Stimulated activated CD4-positive, alpha-beta T cell treated with anti-CD3 and anti-CD28 coated beads, Interleukin-1b, Interleukin-23, amount 100 ng/mL, for 1 hour (primary cell): ENCODE measurements at places on chromosomes 5 and 9.

GRCh38 chr5:72125941-72126620, 18.8 kb downstream of the MAP1B start:
- DNase-seq = no peak

GRCh38 chr5:177169271-177169670, 35.7 kb downstream of the NSD1 start:
- no peak for DNase-seq

GRCh38 chr9:81132318-81132717, 557.0 kb downstream of the TLE1 start:
- DNase-seq = no peak

GRCh38 chr5:83846624-83847350, 126.1 kb upstream of the HAPLN1 start:
- DNase-seq = no peak

DNA sequence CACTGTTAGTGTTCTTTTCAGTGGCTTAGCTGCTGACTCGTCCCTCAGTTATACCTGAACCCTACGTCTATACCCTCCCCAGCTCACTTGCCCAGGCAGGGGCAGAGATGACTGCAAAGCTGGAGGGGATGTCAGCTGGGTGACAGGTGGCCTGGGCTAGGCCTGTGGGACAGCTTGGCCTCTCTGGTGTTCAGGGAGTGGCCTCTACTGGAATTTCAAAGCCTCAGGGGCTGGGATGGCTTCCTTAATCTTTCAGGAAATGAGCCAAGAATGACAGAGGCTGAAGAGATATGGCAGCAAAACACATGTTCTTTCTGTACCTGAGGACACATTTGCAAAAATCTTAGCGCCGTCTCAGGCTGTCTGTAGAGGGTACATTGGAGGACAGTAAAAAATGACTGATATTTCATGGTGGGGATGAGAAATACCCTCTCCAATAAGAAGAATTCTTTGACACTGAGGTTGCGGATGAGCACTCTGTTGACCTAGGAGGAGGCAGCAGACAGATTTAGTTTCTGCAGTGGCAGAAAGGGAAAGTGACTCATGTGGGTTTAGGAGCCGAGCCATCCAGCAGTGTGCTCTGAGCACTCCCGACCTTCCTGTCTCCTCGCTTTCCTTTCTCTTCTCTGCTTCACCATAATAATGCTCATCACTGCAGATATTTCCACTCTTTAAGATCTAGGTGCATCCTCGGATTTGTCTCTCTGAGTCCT, 54.4 kb downstream of the ENTREP1 start:
- DNase-seq = no peak

GRCh38 chr5:12659686-12660085, 755.4 kb upstream of the CTNND2 start:
- DNase-seq = no peak

DNA sequence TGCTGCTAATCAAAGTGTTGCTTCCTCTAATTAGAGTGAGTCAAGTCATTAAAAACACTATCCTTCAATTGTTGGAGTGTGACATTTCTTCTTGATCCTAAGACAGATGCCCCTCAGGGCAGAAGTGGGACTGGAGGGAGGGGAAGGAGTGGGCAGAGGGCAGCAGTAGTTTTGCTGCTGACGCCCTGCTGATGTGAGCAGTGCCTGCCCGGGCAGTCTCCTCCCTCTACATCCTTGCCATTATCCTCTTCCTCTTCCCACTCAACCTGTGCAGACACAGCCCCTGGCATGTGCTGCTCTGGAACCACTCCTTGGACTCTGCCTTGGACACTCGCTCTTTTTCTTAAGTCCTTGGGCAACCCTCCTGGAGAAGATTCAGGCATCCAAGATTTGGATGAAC, 232.5 kb downstream of the HSPA4 start:
- DNase-seq = no peak
